ENCODE measurements at places on chromosomes 16 and 17. TPM values are rescaled to one million over a fixed set of nuclear protein-coding genes. Genes with fewer than 3 reads are reported as not detected.

TTLL6 gene
- not detected for total RNA-seq

FN3K gene
- 2.9 TPM for total RNA-seq

TEX19 gene
- total RNA-seq = 0.09 TPM

CTRB1 gene
- not detected for total RNA-seq

GAS2L2 gene
- not detected for total RNA-seq

TEKT1 gene
- total RNA-seq = not detected

AIPL1 gene
- not detected for total RNA-seq

DNA sequence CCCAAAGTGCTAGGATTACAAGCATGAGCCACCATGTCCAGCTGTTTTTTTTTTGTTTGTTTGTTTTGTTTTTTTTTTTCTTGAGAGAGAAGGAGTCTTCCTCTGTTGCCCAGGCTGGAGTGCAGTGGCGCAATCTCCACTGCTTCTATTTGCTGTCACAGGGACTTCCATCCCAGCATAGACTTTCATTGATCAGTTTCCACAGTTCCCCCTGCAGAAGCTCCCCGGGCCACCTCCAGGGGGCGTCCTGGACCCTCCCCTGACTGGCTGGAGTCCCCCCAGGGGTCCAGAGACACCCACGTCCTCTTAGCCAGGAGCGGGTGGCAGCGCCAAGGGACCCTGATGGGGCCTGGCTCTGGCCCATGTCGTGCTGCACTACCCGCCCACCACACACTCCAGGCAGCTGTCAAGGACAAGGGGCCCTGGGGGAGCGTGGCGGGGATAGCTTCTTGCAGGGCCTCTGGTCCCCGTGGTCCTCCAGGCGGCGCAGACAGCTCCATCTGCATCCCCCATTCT, 3.1 kb upstream of the NPW start:
- DNase-seq = peak; percentile 73

DNA sequence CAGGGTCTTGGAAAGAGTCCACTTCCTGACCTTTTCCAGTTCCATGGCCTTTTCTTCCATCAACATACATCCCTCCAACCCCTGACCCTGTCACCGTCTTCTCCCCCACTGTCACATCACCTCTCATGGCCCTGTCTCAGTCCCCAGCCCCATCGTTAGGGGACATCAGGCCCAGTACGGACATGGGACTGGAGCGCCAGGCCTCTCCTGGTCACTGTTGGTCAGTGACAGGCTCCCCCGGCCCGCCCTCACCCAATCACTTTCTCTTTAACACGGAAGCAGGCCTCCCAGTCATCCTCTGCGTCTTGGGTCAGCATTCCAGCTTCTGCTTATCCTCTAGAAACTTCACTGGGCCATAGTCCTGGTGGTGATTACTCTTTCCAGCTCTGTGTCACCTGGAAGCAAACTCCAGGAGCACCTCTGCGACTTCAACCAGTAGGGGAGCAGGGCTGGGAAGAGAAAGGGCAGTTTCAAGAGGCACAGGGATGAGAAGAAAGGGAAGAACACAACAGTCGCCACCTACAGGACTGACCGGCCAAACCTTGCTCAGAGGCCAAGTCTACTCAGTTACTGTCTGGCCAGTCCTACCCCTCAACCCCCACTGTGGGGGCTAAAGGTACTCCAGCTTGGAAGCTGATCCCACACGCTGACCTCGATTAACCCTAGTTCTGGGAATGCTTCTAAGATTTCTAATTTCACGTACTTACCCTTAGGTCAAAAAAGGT, 15.9 kb upstream of the ICAM2 start:
- no peak for DNase-seq

DNA sequence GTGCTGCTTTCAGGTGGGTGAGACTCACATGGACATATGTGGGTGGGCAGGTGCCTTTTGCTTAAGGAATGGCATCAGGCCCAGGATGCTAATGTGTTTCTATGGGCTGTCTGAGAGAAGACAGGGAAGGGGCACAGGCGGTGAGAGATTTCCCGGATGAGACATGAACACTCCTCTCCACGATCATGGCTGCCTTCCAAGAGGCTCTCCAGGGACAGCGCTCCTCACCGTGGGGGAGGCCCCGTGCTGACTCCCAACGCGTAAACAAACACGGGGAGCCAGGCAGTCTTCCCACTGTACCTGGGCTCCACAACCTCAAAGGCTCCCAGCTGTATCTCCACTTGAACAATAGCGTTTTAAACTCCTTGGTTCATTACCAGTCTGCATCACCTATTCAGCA, 42.8 kb downstream of the CDK5R1 start:
- peak; percentile 54 for DNase-seq

GRCh38 chr17:9121186-9121820, 100.0 kb downstream of the NTN1 start:
- DNase-seq = no peak

- DNase-seq = no peak
Observed at GRCh38 chr17:78654325-78654724, 77.1 kb upstream of the DNAH17 start.

DNA sequence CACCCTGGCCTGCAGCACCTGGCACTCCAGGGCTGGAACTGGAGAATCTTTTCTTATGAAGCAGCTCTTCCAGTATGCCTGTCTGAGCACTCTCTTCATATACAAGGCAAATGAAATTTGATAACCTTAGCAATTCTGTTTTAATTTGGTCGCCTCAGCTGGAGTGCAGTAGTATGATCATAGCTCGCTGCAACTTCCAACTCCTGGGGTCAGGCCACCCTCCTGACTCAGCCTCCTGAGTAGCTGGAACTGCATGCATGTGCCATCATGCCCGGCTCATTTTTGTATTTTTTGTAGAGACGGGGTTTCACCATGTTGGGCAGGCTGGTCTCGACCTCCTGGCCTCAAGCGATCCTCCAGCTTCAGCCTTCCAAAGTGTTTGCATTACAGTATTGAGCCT, 140.8 kb upstream of the CHMP6 start:
- no peak for DNase-seq

- DNase-seq = no peak
Observed at GRCh38 chr16:56357241-56357764, 68.0 kb downstream of the AMFR start.

GRCh38 chr16:75794426-75794825, 68.1 kb upstream of the CPHXL start:
- DNase-seq = peak; percentile 6

- no peak for DNase-seq
Observed at GRCh38 chr16:87325423-87325858, 8.2 kb upstream of the C16orf95 start.

DNA sequence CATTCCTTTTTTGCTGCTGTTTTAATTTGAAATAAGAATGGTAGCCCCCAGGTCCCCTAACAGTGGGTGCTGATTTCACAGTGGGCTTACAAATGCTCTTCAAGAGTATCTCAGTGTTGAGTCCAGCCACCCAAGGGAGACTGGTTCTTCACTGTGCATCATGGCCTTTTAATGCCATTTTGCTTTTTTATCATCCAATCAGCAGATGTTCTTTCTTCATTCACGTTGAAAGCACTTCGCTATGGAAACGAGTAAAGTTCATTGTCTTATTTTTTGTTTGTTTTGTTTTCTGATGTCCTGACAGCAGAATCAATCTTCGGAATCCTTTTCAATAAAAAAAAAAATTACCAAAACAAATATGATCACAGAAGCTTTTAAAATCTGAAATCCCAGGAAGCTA, 429.0 kb downstream of the MAF start:
- DNase-seq = no peak

DNA sequence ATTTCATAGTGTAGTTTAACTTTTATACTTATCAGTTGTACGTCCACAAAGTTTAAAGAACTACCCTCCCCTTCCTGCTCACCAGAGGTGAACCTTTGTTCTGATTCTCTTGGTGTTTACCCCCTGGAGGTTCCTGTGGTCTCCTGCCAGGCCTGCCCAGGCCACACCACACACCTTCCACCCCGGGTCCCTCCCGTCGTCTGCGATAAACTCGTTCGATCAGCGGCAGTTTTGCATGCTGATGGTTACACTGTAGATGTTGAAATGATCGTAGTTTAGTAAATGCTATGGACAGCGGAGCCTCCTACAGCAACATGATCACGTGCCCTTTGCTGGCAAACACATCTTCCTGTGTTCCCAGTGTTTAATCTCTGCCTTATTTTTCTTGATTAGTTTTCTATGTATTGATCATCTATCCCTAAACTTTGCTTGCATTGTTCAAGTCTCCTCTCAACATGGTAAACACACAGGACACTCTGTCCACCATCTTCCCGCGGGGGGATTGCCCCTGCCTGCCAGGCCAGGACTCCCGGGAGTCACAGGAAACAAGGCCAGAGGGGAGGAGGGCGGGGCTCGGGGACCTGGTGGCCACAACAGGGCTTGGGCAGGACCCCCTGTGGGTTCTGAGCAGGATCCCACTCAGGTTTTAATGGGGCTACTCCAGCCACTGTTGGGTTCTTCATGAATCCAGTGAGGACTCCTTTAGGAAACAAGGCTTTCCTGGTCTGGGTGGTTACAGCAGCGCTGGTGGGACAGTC, 2.8 kb upstream of the ACSF3 start:
- no peak for DNase-seq

- no peak for DNase-seq
Observed at GRCh38 chr17:38336838-38337237, 6.9 kb downstream of the GPR179 start.

GRCh38 chr17:47801906-47802305, 19.7 kb downstream of the OSBPL7 start:
- no peak for DNase-seq

- DNase-seq = peak; percentile 77
Observed at GRCh38 chr17:80785477-80786178, 206.0 kb upstream of the CHMP6 start.
